ENCODE measurements at places on chromosomes 7 and 10.

- no peak for DNase-seq
Measured at GRCh38 chr7:32410545-32410944, 79.6 kb downstream of the LSM5 start.

GRCh38 chr7:78280276-78280675 is 481.7 kb downstream of the PHTF2 start:
- DNase-seq: no peak

GRCh38 chr10:24096281-24096680 is 112.7 kb upstream of the KIAA1217 start:
- no peak for DNase-seq

DNA sequence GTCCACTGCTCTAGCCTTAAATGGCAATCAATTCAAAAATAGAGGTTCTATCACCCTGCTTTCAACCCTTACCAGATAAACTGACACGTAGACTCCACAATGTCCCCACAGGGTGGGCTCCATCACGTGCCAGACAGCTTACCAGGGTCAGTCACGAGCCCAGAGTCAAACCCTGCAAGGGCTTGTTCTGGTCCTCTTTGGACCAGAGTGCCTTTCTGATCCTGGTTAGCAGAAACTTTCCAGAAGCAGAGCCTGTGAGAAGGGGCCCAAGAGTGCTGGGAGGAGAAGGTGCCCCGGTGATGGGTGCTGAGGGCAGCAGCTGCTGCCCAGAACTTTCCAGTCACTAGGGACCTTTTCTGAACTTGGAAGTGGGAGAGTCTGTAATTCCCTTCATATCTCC is 354 bp upstream of the GIMAP5 start:
- DNase-seq: no peak

DNA sequence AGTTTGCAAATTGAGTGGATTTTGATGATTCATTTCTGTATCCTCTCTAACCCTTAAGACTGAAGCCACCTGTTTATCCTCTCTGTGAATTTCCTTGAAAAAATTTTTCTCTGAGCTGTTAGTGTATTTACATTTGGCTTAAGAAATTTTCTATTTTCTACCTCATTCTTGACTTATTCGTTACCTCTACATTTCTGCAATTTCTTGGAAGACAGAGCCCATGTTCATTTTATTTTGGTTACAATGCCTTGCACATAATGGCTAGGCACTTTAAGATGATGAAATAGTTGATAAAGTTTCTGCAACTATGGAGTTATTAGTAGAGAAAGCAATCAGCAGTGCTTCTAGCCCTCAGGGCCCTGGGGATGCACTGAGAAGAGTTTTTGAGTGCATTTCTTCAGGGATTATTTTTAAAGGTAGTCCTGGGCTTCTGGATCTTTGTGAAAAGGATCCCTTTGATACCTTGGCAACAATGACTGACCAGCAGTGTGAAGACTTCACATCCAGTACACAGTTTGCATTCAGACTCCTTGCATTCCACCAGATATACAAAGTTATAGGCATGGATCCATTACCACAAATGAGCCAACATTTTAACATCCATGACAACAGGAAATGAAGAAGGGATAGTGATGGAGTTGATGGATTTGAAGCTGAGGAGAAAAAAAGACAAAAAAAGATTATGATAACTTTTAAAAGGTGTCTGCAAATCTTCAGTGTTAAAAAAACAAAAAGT is 68.2 kb downstream of the CH25H start:
- no peak for DNase-seq
